ENCODE measurements at places on chromosomes 2 and 18.
A peak's percentile ranks its signal among the peaks of the same experiment; 100 is the strongest.

DNA sequence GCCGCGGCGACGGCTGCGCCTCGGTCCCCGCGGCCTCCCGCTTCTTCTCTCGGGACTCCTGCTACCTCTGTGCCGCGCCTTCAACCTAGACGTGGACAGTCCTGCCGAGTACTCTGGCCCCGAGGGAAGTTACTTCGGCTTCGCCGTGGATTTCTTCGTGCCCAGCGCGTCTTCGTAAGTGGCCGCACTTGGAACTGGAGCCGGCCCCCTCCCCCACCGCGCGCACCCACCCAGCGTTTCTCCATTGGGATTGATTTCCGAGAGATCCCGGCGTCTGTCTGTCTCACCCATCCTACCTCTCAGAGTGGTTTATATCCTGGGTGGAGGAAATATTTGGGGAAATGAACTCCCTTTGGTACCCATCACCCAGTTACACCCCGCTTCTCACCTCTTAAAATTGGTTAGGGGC, 498 bp downstream of the ITGAV start:
- no peak for DNase-seq

DNA sequence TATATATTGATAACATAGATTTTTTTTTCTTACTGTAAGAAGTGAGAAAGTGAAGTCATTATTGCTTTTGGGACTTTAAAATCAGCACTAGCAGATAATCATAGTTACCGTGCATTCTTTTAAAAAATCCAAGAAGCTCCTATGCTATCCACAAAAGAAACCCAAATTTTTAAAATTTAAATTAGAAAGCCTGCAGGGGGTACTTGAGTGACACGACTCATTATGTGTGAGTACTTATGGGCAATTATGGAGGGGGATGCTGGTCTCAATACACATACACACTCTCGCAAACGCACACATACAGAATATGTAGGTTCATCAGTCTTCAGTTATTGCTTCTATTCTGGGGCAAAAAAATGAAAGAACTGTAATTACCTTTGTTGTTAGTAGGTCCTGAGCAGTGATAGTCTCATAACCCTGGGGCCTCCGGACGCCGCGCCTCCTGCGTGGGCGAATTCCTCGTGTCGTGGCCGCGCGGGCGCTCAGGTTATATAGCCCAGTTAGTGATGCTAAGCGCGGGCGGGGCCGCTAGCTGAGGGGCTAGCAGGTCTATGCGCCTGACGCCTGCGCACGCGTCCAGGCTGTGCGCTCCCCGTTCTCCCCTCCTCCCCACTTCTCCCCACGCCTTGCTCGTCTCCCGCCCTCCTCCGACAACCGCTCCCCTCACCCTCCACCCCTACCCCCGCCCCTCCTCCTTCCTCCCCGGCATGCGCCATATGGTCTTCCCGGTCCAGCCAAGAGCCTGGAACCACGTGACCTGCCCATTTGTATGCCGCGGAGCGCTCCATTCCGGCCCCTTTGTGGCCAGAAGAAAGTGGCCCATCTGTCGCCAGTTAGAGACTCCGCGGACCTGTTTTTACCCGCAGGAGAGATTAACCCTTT, at the start of gene NEUROD1:
NEUROD1 (minus strand) TSS at position 463 of the 882 bp plus-strand sequence. CDS start 1,657 bp downstream, outside the sequence.
- DNase-seq: no peak

- DNase-seq: peak; percentile 64
These were observed 338.4 kb upstream of the SLC39A10 start for GRCh38 chr2:195318440-195319111.

DNA sequence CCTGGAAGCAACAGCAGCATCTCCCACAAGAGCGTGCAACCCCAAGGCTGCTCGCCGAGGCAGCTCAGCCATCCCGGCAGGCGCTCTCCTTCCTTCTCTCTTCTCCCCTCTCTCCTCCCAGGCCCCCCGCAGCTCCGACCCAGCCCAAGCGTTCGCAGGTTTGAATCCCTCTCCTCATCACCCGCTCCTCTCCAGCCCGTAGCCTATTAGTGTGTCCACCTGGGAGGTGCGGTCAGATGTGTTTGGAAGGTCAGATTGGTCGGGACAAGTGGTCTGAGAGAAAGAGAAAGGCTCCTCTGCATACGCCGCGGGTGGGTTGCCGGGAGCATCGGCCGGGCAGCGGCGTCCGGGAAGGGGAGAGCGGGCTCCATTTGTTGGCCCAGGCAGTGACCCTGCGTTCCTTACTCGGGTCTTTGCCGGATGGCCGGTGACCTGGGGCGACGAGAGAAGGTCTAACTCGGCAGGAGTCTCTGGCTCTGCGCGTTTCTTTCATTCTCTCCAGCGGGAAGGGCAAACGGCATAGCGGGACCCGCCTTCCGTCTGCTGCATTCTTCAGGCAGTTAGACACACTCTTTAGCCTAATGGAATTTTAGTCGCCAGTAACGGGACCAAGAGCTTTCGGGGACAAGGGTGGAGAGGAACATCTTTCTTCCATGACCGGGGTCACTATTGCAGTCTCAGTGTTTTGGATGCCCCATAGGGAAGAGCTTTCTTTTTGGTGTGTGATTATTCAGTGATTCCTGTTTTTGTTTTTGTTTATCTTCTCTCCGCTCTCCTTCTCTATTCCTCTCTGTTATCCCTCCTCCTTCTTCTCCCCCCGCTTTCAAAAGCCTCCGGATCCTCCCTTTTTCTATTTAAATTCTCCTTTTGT, 1.1 kb upstream of the TMEFF2 start:
- DNase-seq: peak; percentile 29

- peak; percentile 47 for DNase-seq
These were observed 30.6 kb upstream of the RND3 start for GRCh38 chr2:150517951-150518680.

GRCh38 chr18:59697236-59697932, at the start of gene CCBE1:
Gene CCBE1, minus strand, starts transcription at chr18:59697423.
- peak; percentile 78 for DNase-seq

DNA sequence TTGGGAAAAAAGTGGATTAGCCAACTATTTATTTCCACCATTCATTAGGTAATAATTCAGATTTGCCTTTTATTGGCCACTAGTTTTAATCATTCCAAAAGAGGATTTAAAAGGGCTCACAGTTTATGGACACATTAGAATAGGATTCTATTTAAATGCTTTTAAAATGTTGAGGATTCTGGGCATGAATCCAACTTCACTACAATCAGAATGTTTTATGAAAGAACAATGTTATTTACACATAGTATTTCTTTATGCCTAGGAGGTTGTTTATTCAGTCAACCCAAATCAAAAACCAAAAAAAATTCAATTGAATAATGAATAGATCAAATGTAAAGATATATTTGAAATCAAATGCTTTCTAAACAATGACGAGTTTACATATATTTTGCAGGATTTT, 232.2 kb downstream of the GULP1 start:
- no peak for DNase-seq

GRCh38 chr2:47354013-47354847, 48.7 kb upstream of the MSH2 start:
- no peak for DNase-seq

DNA sequence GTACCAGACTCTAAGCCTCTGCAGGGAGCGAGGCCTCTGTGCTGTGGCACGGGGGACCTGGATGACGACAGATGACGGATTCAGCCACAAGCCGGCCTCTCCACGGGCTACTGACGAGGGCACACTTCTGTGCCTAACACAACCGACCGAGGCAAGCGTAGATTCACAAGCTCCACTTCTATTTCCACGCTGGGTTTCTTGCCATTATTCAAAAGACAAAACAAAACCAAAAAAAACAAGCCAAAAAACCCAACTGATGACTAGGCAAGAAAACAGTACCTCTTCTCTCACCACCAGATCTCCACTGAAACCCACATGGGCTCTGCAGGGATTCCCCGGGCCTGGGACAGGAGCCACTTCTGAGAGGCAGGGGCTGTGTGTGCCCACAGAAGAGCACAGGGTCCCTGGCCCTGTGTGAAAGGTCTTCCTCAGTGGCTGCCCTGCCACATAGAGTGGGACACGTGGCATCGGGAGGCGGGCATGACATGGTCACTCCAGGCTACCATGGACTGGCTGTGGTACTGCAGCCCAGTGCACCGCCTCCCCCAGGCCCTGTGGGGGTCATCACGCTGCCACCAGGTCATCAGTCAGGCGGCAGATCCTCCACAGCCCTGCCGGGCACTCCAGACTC, 254.7 kb downstream of the HDAC4 start:
- DNase-seq: no peak

DNA sequence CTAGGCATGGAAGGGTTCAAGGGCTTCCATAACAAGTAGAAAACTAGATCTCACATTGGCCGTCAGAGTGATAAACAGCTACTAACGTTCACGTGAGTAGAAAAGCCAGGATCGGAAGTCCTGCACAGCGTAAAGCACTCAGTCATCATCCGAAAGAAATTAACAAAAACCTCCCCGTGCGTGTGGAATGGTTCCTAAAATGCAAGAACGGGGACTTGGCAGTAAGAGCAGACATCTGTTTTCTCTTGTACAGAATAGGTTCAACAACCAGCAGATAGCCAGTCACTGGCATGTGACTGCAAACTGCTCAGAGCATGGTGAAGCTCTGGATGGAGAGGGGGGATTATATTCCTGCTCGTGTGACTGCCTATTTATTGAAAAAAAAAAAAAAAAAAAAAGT, 106.9 kb upstream of the ITGB6 start:
- no peak for DNase-seq

GRCh38 chr2:31052284-31052683, 86.0 kb downstream of the GALNT14 start:
- DNase-seq: no peak

DNA sequence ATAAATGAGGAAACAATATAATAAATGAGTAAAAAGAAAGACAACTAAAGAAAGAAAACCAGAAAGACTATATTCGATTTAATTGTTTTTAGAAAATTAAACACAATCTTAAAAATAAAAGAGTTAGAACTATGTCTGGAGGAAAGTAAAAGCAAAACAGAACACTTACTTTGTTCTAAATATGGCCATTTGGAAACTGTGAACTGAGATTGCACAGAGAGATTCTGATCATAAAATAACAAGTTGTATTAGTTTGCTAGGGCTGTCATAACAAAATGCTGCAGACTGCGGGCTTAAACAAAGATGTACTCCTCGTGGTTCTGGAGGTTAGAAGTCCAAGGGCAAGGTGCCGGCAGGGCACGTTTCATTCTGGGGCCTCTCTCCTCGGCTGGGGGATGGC, 128.1 kb upstream of the AQP4 start:
- no peak for DNase-seq

DNA sequence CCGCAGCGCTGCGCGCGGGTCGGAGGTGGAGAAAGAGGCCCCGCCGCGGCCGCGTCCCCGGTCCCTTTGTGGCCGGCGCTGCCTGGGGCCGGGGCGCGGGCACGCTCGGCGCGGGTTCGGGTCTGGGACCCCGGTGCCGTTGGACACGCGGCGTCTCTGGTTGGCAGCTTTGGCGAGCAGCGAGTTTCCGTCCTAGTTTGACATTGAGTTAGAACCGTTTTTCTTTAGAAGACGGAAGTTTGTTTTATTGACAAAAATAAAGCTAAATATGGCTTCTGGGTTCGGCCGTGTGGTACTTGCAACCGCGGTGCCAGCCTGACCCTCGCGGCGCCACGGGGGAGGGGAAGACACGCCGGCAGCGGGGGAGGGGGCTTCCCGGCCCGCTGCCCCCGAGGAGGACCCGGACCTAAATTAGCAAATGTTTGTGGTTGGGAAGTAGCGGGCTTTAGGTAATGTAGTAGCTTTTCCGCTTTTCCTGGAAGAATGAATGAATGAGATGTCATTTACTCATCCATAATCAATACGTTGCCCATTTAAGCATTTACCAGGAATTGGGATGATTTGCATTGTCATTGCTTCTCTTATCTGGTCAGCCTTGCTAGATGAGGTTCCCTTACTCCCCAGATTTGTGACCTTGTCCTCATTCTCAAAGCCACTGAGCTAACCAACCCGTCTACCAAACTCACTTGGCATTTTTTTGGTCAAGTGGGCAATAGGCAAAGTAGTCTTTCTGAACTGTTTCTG, 530 bp downstream of the GALNT1 start:
- DNase-seq: no peak

- DNase-seq: no peak
These were observed 524.0 kb downstream of the CMPK2 start for GRCh38 chr2:6341588-6342129.

- no peak for DNase-seq
These were observed 18.2 kb downstream of the FBLN7 start for GRCh38 chr2:112156152-112156986.

DNA sequence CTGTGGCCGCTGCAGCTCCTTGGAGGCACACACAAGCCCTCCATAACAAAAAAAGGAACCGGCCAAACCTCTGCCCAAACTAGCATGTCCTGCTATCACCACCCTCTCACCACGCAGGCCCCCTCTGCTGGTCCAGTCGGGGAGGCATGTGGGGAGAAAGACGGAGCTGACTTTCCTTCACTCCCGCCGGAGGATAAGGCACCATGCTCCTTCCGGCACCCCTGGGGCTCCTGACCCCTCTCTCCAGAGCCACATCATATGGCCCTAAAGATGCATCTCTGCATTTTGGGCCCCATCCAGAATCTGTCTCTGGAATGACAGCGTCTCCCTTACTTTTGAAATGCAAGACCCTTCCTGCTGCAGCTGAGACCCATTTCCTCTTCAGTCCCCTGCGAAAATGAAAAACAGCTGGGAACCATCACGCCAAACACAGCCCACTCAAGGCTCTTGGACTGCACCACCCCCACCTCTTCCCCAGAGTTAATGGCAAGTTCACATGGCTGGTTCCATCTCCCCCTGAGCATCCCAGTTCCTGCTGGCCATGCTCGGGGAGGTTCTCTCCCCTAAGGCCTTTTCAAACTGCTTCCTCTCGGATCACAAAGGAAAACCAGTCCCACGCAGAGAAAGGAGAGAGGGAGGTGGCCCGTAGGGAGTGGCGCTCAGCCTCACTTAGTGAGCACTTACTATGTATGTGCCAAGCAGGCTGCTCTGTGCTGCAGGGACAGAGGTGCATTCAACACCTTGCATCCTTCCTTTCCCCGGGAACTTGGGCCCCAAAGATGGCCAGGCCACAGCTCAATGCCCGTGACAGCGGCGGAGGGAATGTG, 35.2 kb upstream of the MLPH start:
- no peak for DNase-seq

DNA sequence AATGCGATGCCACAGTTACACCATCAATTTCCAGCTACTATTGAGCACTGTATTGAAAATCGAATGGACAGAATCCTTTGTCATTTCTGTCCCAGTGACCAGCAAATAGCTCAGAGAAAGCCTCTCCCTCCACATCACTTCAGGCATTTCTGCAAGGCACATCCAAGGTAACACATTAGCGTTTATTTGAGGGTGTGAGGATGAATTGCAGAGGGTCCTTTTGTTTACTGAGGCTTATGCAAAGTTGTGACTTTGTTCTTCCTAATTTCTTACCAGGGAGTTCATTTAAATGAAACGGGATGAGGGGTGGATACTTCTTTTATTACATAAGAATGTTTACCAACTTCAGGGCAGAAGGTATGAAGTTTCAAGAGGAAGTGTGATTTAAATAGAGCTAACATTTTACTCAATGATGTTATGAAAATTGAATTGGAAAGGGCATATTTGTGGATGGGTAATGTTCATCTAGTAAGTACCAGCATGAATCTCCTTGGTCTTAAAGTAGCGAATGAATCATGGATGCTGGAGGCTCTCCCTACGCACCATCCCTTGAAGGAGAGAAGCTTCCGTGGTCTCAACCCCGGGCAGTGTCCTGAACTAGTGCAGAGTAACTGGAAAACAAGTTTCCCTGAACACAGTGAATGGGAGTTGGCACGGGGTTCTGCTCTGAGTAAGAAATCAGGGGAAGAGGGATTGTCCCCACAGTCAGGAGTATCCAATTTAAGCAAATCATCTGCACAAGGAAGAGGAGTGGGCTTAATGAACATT, 756.5 kb downstream of the GALR1 start:
- no peak for DNase-seq

Measured in foreskin keratinocyte (primary cell).